ENCODE measurements at places on chromosomes 13 and 19.

DNA sequence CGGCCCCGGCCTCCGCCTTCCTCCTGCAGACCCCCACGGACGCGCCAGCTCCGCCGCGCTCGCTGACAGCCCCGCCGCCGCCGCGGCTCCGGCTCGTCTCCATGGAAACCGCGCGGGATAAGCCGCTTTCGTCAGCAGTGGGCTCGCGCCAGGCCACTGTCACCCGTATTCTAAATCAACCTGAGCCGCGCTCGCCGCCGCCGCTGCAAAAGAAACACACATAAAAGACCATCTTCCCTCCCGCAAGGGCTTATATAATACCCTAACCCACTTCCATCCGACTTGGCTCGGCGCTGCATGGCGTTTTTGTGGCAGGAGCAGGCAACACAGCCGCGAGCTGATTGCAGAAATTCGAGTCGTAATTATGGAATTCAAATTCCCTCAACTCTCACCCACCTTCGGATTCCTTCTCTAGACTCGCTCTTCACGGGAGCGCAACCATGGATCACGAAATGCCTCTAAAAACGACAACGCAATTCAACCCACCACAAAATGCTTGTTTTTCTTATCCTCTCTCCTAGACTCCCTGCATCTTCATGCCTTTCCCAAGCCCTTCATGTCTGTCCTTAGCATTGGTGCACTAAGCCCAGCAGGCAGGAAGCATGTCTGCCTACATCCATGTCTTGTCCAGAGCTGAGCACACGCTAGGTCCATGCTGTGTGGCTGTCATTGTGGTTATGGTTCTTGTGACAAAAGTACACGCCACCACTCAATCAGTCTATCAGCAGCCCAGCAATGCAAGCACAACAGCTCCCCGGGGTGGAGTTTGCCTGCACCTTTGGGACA is at the start of gene AMER2:
AMER2 (minus strand) TSS at position 772 of the 786 bp plus-strand sequence; CDS start at position 103, 669 bp downstream.
- DNase-seq, result no peak

- no peak for DNase-seq
Observed at GRCh38 chr19:2992958-2993357, 15.6 kb downstream of the TLE6 start.

GRCh38 chr13:100214886-100215285 is 126.0 kb downstream of the PCCA start:
- DNase-seq, result no peak

GRCh38 chr19:28075229-28075628 is 1137.7 kb downstream of the UQCRFS1 start:
- no peak for DNase-seq

DNA sequence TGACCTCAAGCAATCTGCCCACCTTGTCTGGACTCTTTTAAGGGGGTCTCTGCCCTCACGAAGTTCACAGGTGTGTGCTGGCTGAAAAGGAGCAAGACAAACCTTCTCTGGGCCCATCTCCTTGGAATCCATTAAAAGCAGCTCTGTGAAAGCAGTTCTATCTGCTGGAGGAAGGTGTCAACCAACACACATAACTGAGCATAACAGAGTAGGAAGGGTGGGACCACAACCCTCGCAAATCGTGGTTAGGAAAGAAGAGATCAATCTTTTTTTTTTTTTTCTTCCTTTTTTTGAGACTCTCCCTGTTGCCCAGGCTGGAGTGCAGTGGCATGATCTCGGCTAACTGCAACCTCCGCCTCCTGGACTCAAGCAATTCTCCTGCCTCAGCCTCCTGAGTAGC is 1.4 kb downstream of the SUGP2 start:
- no peak for DNase-seq

- DNase-seq, result no peak
Observed at GRCh38 chr13:72652681-72653080, 74.7 kb downstream of the MZT1 start.

All from vagina (tissue), 2 donors.